ENCODE measurements at places on chromosomes 2 and 18.

GRCh38 chr2:218332920-218333645, 23.6 kb upstream of the CATIP start:
- DNase-seq, result peak; percentile 96

DNA sequence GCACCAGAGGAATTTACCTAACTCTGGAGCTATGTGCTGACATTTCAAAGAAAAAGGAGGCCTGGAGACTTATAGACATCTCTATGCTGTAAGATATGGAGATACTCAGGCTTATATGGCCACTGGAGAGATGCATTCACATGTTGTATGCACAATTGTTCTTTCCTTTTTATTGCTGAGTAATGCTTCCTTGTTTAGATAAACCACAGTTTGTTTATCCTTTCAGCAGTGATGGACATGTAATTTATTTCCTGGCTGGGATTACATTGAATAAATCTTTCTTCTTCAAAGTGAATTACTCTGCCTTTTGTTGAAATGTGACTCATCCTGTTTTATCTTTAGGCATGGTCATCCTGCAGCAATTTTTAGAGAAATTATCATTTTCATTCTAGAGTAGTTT, 716.7 kb upstream of the GCFC2 start:
- no peak for DNase-seq

GRCh38 chr18:7597500-7597899, 30.4 kb downstream of the PTPRM start:
- no peak for DNase-seq

- peak; percentile 1 for DNase-seq
Observed at GRCh38 chr2:20264629-20265028, 39.7 kb upstream of the SDC1 start.

DNA sequence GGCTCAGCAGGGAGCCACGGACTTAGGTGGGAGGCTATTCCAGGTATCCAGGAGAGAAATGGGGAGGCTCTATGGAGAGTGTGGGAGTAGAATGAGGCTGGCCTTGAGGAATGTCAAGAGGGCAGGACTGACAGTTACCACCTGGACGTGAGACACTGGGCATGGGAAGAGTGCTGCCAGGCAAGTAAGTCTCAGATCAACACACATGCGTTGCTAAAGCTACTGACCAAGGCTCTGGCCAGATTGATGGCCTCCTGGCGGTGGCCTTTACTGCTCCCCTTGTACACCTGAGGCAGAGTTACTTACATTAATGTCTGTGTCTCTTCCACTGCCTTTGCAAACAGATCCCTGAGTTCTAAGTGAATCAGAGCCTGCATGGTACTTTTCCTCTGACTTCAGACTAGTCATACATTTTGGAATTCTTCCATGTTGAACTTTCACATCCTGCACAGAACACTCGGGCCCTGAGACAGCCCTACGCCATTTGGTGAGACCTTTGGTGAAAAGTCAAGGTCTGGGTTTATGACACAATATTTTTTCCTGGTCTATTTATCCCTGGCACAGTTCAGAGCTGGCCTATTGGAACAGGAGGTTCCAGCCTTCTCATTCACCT, 398.8 kb upstream of the TRIB2 start:
- DNase-seq, result no peak

DNA sequence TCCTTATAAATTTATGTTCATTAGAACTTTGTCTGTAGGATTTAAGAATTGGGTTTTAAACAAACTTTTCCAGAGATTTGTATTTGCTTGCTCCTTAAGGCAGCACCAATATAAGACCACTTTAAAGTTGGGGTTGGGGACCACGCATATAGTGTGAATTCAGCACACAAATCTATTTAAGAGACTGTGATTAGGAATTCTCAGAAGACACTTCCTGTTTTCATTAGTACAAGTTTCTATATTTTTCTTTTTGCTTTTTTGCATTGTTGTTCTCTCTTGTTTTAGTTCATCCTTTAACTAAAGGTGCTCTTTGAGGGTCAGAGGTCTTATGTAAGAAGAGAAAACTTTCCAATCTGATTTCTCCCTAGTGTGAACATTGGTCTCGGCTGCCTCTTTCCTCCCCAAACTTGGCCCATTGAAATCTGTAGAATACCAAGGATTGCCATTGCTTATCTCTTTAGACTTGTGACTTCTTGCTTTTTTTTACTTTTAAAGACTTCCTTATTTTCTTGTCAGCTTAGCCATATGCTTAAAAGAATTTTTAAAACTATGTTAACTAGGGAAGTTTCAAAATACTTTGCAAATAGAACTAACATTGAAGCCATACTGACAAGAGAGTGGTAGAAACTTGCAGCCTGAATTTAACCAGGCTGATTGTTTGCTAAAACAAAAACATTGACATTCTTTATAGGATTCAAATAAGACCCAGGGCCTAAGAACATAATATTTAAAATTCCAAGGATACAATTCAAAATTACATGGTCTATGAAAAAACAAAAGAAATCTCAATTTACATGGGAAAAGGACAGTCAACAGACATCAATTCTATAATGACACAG, 264.1 kb upstream of the FN1 start:
- DNase-seq, result peak; percentile 41

DNA sequence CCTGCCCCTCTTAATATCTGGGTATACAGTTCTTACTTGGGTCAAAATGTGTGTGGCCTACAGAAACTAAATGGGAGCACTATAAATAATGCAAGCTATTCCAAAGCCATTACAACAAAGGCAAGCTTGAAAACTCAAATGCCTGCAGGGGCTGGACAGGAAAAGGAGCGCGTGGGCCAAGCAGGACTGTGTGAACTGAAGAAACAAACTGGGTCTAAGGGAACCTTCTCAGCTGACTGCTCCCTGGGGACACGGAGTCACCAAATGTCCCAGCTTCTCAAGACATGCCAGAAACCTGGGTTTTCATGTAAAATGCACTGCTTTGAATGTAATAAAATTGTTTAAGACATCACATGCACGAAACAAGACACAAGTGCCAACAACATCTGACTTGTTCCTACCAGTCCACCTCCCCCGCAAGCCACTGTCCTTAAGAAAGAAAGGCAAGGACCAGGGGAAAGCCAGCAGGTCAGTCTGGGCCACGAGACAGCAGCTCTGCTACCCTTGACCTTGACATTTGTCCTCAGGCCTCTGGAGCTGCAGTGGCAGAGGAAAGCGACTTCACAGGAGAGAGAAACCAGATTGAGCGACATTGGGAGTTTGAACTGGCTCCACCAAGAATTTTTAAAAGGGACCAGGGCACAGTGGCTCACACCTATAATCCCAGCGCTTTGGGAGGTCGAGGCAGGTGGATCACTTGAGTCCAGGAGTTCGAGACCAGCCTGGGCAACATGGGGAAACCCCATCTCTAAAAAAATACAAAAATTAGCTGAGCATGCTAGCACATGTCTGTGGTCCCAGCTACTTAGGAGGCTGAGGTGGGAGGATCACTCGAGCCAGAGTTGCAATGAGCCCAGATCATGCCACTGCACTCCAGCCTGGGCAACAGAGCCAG, 89.7 kb upstream of the SH3BP4 start:
- DNase-seq, result no peak

GRCh38 chr2:11129598-11130449, 25.4 kb upstream of the SLC66A3 start:
- no peak for DNase-seq

GRCh38 chr2:5938566-5938896, 246.3 kb downstream of the SOX11 start:
- no peak for DNase-seq

DNA sequence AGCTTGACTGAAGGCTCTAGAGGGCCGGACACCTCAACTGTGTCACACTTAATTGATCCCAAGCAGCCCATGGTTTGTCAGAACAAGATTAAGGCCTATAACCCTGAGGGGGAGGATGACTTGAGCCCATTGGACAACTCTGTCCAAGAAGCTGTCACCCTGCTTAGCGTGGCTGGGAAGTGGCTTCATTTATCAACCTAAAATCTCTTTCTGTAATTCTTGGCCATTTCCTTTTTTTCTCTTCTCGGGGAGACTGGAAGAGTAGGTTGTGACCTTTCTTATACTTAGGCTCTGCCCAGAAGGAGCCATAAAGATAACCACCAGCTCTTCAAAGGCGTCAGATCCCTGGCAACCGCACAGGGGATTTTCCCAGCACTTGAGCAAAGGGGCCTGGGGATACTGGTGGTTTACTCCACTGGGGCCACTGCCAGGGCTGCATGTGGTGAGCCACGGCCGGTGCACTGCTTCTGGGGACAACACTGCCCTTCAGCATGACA, 265.5 kb downstream of the CYRIA start:
- no peak for DNase-seq

GRCh38 chr18:5759194-5759593, 136.1 kb downstream of the TMEM200C start:
- DNase-seq, result no peak

GRCh38 chr2:47653902-47654789, 128.8 kb upstream of the MSH6 start:
- no peak for DNase-seq

GRCh38 chr18:74694436-74694835, 96.8 kb downstream of the ZNF407 start:
- no peak for DNase-seq

GRCh38 chr18:50014606-50015005, 180.3 kb downstream of the MYO5B start:
- no peak for DNase-seq

DNA sequence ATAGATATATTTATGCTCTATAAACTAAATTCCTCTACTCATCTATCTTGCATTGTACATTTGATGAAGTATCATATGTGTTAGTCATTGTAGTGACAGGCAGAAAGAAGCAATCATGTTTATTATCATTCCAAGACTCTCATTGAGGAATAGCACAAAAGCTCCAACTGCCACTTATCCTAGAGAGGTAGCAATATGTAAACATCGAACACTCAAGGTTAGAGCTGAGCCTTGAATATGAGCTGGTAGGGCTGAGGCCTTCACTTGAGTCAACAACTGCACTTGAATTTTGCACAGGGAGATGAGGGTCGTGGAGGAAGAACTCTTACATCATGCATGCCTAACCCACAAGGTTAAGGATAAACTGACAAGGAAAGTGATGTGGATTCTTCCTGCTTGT, 900.9 kb downstream of the CPS1 start:
- no peak for DNase-seq

- DNase-seq, result no peak
Observed at GRCh38 chr2:130912471-130912870, 75.8 kb downstream of the ARHGEF4 start.

All from MV-4-11 (cell line).